ENCODE measurements at places on chromosomes 5 and 9. TPM values are rescaled to one million over a fixed set of nuclear protein-coding genes. Genes with fewer than 3 reads are reported as not detected.
A peak's percentile ranks its signal among the peaks of the same experiment; 100 is the strongest.

IL11RA gene
- 44.1 TPM for polyA plus RNA-seq

DNA sequence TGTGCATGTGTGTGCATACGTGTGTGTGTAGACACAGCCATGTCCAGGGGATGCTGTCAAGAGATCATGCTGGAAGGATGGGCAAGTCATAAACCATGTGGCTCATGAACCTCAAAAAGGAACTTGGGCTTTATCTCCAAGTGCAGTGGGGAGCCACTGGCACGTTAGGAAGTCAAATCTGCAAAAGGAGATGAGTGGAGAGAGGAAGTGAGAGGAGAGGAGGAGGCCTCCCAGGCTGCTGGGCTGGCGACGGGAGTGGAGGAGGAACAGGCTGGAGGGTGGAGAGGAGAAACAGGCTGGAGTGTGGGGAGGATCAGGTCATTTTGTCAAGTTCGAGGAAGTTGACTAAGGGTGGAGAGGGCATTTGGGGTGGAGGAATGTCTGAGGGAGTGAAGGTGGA is 29.2 kb upstream of the TIFAB start:
- no peak for DNase-seq

DNA sequence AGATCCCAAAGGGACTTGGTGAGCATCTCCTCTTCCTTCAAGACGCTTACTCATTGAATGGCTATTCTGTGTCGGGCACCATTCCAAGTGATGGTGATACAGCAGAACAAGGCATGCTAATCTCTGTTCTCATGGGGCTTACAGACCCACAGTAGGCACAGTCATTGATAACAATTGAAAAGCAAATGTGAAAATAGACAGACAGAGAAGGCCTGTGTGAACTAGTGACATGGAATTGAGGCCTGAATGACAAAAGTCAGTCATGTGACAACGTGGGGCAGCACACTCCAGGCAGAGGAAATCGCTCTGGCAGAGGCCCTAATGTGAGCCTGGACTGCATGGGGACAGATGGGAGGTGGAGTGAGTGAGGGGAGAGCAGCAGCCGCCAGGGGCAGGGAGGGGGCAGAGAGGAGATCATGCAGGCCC is 70.7 kb upstream of the CPLX2 start:
- DNase-seq, result peak; percentile 66

GRCh38 chr9:124392254-124392870 is 22.9 kb downstream of the PSMB7 start:
- peak; percentile 73 for DNase-seq

- peak; percentile 87 for DNase-seq
Measured at GRCh38 chr5:58891086-58891970, 308.5 kb downstream of the RAB3C start.

SPATA31D4 gene
- polyA plus RNA-seq, result not detected

DNA sequence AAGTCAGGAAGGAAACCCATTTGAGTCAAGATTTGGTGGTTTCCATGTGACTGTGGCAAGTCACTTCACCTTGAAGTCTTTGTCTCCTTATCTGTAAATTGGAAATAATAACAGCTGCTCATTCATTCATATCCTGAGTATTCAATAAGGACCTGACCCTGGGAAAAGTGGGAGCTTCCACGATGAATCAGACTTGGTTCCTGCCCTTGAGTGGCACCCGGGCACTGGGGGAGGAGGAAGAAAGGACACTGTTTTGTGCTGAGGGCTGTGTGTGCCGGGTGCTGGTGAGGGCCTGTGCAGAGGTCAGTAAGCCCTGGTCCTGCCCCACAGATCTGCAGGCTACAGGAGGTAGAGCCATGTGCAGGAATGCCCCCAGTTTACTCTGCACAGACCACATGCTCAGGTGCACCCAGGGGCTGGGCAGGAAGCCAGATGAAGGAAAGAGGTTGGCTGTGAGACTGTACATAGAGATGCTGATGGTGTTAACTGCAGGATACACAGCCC is 6.8 kb downstream of the NDST1 start:
- DNase-seq, result peak; percentile 71

DNA sequence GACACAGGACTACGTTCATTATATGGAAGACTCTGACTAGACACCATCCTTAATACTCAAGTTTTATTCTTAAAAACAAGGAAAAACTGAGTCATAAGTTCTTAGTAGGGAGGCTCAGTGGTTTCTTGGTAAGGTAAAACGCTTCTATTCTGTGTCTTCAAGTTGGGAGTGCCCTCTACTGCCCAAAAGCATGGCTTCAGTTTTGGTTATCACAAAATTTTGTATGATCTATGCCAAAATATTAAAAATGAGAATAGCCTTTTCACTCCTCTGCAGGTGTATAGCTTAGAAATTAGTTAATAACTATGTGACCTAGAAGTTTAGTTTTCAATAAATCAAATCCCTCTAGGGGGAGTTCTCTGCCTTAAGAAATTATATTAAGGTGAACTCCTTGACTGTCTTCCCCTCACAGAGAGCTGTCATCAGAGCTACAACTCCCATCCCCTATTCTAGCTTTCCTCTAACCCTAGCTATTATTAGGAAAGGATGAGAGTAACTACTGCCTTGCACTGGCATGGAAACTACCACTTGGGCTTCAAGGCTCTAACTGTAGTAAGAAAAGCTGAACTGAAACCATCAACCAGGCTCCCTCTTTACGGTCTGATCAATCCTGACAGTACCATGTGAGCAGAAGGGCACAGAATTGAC is 189.7 kb downstream of the GNAQ start:
- DNase-seq, result no peak

SLC4A9 gene
- not detected for polyA plus RNA-seq

GRCh38 chr9:88303721-88304451 is 84.4 kb upstream of the SPIN1 start:
- DNase-seq, result peak; percentile 79
